ENCODE measurements at places on chromosomes 1 and 21.

DNA sequence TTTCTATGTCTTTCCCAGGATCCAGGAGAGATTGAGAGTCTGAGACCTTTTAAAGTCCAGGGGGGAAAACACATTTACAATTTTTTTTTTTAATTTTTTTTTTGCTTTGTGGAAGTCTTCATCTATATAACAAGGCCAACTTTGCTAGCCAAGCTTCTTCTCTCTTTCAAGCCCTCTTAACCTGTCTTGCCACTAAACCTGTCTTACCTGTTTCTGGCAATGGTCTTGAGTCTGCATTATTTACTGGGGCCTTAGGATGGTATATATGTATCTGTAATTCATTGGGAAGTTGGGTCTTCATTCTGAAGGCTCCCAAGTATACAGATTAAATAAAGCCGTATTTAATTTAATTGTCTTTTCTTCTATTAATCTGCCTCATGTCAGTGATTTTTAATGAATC, 750.9 kb upstream of the B3GALT2 start:
- no peak for DNase-seq

DNA sequence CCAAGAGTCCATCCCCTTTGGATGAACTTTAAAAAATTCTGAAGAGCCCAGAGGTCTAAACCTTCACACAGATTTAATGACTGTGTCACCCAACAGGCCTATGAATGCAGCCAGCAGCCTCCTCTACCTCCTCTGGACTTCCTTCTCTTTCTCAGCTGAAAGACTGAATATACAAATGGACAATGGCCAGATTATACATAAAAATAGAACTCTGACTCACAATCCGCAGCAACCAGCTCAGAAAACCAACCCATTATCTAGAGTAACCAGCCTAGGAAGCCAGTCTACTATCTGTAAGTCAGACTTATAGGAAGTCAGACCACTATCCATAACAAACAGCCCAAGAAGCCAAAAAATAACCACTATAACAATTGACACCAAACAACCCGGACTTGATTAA, 224.5 kb downstream of the ASTN1 start:
- no peak for DNase-seq

GRCh38 chr21:33871171-33871570, 44.4 kb downstream of the ATP5PO start:
- no peak for DNase-seq

DNA sequence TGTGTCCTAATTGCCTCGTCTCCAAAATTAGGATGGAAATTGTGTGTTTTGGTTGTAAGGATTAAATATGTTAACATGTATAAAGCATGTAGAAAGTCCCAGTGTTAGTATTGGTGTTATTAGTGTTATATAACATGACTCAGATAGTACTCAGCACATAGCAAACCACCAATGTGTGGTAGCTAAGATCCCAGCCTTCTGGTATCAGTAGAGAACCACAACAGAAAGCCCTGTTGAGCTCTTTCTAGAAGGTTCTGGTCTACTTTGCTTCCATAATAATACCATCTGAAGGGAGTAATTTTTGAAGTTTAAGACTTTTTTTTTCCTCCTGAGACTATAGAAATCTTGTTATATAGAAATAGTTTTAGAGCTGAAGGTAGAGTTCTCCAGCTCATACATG, 259.3 kb upstream of the SGIP1 start:
- no peak for DNase-seq

GRCh38 chr1:168783458-168784210, 54.6 kb upstream of the DPT start:
- no peak for DNase-seq

GRCh38 chr1:237687804-237688203, 202.9 kb downstream of the ZP4 start:
- no peak for DNase-seq

GRCh38 chr1:234069760-234070159, 165.3 kb downstream of the SLC35F3 start:
- DNase-seq = no peak

DNA sequence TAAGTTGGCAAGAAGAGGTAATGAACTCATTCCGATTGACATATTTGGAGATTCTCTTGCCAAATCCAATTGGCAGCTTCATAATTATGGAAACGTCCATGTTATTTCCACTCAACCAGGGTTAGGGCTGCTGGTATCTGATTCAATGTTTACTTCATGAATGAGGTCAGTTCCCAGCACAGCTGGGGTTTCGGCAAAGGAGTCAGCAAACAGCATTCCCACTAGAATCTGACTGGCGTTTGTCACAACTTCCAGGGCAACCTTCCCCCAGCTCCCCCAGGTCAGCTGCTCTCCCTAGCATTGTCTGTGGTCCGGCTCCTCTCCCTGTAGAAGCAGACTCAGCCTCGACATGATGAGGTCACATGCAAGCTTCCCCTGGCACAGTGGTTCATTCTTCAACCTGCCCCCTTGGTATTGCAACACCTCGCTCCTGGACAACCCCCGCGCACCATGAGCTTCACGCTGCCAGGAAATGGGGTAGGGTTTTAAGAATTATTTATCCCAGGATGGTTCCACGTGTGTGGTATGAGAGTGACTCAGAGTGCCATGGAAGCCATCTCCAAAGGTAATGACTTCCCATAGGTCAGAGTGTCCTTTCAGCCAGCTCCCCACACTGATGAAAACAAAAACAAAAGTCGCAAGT, 100.7 kb upstream of the SLC25A33 start:
- peak; percentile 67 for DNase-seq

Measured in C1 segment of cervical spinal cord (tissue), 14 donors.